Dorsolateral prefrontal cortex (tissue), 122 donors: ENCODE measurements at places on chromosomes 2 and 18.

DNA sequence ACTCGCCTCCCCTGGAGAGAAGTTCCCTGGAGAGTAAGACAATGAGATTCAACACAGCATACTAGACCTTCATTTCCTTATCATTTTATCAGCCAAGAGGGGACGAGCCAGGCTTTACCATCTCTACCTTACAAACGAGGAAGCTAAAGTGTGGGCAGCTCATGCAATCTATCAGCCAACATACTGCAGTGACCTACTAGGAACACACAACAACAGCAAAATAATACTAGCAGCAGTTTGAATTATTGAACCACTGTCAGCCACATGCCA is 60.0 kb upstream of the TEX51 start:
- DNase-seq = no peak

- DNase-seq = no peak
Observed at GRCh38 chr2:96954011-96954846, 32.2 kb downstream of the FAM178B start.

- DNase-seq = no peak
Observed at GRCh38 chr2:233414273-233414654, 60.0 kb downstream of the DGKD start.

- no peak for DNase-seq
Observed at GRCh38 chr2:120444691-120445240, 98.8 kb downstream of the INHBB start.

- DNase-seq = no peak
Observed at GRCh38 chr18:79524181-79525078, 128.7 kb downstream of the NFATC1 start.

- no peak for DNase-seq
Observed at GRCh38 chr2:136054856-136055255, 63.1 kb downstream of the CXCR4 start.

GRCh38 chr2:96537734-96538486 is 1.4 kb downstream of the ARID5A start:
- DNase-seq = no peak

DNA sequence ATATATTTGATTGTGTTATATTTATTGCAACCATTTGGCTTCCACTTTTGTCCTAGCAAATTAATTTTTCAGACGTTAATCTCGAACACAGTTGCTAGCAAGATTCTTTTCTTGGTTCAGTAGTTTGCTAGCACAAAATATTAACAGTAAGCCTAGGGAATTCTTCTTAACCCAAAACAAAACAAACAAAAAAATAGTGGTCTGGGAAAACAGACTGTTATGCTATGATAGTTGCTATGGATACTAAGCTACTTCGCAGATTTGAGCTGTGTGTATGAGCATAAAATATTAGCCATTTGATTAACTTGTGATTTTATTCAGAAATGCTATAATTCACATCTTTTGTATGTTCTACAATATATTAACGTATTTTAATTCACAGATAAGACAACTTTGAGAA is 541.5 kb upstream of the NETO1 start:
- no peak for DNase-seq

DNA sequence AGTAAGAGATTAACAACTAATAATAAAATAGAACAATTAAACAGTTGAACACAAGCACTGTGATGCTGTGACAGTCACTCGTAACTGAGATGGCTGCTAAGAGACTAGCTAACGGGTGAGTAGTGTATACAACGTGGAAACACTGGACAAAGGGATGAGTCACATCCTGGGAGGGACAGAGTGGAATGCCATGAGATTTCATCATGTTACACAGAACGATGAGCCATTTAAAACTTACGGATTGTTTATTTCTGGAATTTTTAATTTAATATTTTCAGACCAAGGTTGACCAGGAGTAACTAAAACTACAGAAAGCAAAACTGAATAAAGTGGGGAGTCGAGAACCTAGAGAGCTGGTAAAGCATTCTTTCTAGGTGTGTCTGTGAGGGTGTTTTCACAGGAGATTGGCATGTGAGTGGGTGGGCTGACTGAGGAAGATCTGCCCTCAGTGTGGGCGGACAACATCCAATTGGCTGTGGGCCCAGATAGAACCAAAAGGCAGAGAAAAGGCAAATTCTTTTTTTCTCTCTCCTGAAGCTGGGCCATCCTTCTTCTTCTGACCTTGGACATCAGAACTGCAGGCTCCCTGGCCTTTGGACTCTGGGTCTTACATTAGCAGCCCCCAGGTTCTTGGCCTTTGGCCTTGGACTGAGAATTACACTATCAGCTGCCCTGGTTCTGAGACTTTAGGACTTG is 14.6 kb downstream of the TMSB10 start:
- DNase-seq = no peak

- no peak for DNase-seq
Observed at GRCh38 chr2:88201811-88202169, 31.6 kb downstream of the THNSL2 start.

DNA sequence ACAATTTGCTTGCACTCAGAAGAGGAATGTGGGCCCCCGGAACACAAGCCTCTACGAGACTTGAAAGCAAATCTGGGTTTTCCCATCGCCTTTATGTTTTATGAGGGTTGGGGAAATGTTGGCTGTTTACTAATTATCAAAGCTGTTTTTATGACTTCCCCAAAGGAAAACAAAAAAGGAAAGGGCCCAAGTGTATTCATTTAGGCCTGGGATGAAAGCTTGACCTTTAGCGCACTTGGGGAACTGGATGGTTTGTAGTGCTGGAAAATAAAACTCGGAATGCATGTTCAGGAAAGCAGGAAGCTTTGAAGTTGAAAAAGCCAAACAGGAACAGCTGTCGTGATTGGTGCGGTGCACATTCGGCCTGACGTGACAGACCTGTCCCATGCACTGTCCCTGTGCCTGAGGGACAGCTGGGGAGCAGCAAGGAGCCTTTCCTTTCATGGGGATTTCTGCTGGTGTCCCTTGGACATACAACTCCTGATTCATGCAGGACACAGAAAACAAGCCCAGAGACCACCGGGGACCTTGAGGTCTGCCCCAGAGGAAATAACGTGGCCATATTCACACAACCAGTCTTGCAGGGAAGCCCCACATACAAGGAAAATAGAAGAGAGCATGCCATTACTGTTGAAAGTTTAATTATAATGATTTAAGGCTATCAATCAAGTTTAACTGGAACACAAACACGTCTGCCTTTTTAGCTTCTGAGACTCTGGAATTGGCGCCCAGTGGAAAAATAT is 169.7 kb upstream of the APCDD1 start:
- DNase-seq = no peak

- no peak for DNase-seq
Observed at GRCh38 chr2:134370655-134371445, 117.0 kb downstream of the MGAT5 start.

DNA sequence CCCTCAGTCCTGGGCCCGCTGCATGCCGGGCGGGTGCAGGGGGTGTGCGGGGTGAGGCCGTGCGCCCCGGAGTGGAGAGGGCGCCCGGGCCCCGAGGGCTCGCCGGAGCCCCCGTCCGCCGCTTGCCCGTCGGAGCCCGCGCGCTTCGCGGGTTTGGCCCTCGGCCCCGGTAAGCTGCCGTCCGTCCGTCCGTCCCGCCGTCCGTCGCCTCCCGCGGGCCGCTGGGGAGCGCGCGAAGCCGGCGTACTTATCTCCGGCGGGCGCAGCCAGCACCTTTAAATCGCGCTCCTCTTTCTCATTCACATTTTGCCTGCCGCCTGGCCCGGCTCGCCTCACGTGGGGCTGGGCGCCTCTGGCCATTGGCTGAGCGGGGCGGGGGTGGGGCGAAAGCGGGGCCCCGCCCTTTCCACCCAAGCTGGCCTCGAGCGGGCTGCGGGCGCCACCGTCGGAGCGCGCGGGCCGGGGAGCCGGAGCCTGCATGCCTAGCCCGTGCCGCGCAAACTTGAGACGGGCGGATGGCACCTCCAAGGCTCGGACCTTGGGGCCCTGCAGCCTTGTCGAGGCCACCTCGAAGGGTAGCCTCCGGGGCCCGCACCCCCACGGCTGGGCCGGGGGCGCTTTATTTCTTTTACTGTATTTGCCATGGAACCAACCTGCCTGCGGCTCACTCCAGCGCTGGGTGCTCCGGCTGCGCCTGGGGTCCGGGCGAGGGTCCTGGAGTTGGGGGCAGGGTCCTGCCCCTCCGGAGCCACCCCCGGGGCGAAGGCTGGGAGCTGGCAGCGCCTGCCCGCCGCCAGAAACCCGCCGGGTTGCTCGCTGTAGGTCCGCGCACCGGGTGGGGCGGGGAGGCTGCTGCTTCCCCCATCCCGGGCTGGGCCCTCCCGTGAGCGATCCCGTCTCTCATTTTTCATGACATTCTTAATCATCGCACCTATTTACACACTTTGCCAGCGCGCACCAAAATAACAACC is at the start of gene GBX2:
TSS of gene GBX2 (minus strand) at position 277 of the 971 bp plus-strand sequence. CDS start 415 bp downstream, outside the sequence.
- no peak for DNase-seq

DNA sequence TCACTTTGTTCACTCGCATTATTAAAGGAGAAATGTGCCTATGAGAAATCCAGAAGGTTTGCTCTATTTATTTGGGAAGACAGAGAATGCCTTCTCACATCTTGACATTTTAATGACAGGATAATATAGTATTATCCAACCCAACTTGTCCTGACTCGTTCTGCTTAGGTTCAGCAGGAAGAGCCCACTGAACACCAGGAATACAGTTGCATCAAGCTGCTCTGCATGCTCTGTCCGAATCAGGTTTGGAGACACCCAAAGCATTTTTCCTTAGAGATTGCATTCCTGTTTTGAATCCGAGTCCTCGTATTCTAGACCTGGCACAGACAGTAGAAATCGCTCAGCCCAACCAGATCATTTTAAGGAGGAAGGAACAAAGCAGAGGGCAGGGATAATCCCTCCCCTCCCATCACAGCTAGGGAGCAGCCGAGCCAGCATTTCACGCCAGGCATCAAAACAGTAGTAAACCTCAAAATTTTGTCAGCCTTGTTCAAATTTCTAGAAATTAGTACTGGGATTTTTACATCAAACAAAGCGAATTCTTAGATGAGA is 837.4 kb upstream of the ID2 start:
- no peak for DNase-seq

GRCh38 chr2:56084111-56084901 is 99.5 kb upstream of the CCDC85A start:
- DNase-seq = no peak

DNA sequence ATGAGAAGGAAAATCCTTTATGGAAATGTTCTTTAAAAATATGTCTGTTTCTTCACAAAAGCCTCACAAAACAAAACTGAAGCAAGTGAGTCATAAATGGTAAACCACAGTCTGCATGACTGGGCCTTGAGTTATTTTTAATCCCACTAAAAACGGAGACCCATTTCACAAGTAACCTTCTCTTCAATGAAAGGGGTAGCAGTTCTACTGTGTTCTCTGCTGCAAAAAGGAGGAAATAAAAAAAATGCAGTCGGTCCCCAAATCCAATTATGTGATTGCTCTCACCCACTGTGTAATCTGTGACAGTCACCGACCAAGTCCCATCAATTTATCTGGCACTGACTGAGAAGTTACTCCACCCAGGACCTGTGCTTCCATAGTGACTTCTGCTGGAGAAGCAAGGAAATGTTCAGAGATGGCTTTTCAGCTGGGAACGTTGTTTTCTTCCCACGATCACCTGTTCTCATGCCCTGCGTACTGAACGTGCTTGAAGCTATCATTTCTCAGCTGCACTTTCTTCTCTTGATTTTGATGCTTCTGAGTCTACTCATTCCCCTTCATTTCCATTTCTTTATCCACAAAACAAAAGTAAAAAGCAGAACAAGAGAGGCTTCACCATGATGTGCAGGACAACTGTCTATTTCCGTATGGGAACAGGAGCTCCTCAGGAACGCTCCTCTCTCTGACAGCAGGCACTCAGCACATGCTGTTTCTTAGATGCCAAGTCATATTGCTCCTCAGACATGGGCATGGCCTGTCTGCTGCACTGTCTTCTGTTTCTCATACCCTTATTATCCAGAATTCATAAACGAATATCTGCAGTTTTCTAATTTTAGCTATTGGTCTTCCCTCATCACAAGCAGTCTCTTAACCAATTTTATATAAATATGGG is 80.0 kb upstream of the TMEM200C start:
- no peak for DNase-seq

- peak; percentile 84 for DNase-seq
Observed at GRCh38 chr2:217756375-217757107, 246.3 kb downstream of the TNS1 start.

GRCh38 chr2:57497489-57498096 is 549.0 kb upstream of the VRK2 start:
- no peak for DNase-seq

- DNase-seq = no peak
Observed at GRCh38 chr18:62612776-62613175, 90.0 kb downstream of the ZCCHC2 start.

GRCh38 chr2:91442246-91442905 is 2750.9 kb downstream of the RPIA start:
- peak; percentile 3 for DNase-seq

GRCh38 chr2:128376241-128377041 is 57.8 kb upstream of the HS6ST1 start:
- no peak for DNase-seq

DNA sequence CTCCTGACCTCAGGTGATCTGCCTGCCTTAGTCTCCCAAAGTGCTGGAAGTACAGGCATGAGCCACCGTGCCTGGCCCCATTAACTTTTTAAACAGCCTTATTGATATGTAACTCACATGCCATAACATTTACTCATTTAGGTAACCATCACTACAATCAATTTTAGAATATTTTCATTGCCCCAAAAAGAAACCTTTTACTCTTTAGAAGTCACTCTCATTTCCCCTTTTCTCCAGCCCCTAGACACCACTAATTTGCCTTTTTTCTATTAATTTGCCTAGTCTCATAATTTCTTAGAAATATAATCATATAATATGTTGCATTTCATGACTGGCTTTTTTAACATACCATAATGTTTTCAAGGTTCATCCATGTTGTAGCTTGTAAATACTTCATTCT is 57.2 kb upstream of the TACR1 start:
- no peak for DNase-seq

DNA sequence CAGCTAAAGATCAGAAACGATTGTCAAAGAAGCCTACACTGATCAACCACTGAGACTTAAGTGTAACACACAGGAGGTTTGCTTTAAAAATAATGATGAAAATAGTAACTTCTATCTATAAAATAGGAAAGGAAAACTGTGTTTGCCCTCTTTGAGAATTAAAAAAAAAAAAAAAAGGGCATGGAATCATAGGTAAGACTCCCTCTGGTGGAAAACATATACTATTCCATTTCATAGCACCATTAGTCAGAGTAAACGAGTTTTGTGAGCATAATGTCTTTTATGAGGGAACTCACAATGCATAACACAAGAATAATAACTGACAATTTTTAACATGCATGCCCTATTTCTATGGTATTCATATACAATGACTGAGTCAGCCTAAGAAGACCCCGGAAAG is 36.3 kb downstream of the SLC35F5 start:
- no peak for DNase-seq
